ENCODE measurements at places on chromosomes 5 and 9.

DNA sequence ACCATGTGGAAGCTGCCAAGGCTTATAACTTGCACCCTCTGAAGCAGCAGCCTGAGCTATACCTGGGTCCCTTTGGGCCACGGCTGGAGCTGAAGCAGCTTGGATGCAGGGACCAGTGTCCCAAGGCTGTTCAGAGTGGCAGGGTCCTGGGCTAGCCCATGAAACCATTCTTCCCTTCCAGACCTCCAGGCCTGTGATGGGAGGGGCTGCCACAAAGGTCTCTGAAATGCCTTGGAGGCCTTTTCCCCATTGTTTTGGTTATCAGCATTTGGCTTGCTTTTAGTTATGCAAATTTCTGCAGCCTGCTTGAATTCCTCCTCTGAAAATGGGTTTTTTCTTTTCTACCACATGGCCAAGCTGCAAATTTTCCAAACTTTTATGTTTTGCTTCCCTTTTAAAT lies 433.7 kb upstream of the ACO1 start:
- DNase-seq = no peak

- no peak for DNase-seq
Measured at GRCh38 chr5:73558950-73559349, 6.5 kb downstream of the ANKRA2 start.

DNA sequence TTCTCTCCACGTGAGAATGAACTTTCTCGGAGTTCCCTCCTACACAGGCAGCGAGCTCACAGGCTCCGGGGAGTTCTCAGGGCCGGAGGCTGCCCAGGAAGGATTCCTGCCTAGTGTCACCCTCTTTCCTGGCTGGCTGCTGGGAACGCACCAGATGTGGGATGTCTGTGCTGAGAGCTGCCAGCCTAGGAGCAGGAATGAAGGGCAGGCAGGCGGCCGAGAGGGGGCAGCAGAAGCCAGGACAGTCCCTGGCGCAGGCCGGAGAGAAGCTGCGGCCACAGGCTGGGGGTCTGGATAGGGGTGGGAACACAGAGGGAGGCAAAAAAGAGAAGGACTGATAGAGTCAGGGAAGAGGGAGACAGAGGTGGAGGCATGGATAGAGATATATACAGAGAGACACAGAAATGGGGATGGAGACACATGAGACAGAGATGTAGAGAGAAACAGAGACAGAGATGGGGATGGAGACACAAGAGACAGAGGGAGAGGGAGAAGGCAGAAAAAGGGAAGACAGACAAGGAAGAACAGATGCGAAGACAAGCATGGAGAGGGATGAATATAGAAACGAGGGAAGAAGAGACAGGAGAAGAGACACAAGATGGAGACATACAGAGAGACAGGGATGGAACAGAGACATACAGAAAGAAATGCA lies 25.3 kb upstream of the ENHO start:
- peak; percentile 8 for DNase-seq

GRCh38 chr9:76090909-76091308 lies 200.4 kb downstream of the PCSK5 start:
- DNase-seq = no peak

GRCh38 chr9:127209220-127209619 lies 55.4 kb upstream of the GARNL3 start:
- no peak for DNase-seq

DNA sequence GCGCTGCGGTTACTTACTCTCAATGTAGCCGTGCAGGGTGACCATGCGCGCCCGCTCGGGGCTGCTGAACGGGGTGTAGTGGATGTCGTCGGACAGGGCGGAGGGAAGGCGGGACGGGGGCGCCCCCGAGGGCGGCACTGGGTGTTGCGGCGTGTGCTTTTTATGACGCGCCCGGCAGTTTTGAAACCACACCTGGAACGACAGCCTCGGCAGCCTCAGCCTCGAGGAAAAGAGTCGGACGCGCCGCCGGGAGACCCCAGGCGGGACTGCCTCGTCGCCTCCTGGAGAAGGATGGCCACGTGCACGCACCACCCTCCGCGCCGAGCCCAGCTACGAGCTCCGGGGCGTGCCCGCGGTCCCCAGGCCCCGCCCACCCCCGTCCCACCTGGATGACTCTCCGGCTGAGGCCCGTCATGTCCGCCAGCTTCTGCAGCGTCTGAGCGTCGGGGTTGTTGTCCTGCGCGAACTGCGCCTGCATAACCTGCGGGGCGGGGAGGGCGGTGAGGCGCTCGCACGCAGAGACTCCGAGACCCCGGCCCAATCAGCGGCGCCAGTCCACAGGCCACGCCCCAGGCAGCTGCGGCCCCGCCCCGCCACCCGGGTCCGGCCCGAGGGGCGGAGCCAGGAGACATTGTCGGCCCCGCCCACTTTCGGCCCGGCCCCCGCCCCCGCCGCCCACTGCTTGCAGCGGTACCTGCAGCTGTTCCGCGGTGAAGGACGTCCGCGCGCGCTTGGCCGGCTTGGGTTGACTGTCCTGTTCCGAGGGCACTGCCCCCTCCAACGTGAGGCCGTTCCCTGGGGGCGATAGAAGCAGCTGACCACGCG lies 15.0 kb downstream of the LHX6 start:
- no peak for DNase-seq

- DNase-seq = no peak
Measured at GRCh38 chr5:128483738-128484137, 54.3 kb downstream of the FBN2 start.

DNA sequence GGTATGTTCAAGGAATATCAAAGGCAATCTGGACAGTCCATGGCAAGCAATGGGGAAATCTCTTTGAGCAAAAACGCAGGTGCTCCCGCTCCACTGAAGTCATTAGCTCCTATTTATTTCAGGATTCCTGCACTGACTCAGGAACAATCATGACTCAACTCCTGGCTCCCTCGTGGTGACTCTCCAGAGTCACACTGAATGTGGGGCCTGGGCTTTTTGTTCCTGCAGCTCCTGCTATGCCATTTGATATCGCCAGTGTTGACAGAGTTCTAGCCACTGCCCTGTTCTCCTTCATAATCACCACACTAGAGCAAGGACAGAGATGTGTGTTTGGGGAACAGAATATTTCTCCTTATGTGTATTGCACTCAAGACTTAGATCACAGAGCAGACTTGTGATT lies 187.2 kb upstream of the ZNF462 start:
- DNase-seq = no peak

DNA sequence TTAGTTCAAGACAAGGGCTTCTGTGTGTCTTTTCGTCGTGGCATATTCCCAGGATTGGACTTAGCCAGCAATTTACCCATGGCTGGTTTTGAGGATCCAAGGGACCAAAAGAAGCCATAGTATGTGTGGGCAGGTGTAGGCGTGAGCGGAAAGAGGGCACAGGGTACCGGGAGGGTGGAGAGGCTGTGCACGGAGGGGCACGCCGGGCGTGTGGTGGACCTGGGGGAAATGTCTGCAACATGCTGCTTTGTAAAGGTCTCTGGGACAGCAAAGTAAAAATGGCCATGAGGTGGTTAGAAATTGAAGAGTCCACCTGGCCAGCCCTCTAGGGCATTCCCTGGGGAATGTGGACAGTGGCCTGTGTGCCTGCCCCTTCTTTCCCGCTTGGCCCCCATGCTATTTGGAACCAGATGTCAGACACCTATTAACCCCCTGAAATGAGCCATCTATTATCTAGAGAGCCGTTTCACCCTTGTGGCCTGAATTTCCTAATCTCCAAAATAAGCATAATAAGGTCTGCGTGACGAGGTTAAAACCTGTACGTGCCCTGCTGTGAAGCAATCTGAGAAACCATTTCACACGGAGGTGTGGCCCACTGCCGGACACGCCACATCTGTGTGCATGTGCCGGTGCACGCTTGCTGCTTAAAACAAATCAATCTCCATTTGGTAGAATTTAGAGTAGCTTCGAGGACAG lies 5.1 kb downstream of the FLT4 start:
- no peak for DNase-seq

DNA sequence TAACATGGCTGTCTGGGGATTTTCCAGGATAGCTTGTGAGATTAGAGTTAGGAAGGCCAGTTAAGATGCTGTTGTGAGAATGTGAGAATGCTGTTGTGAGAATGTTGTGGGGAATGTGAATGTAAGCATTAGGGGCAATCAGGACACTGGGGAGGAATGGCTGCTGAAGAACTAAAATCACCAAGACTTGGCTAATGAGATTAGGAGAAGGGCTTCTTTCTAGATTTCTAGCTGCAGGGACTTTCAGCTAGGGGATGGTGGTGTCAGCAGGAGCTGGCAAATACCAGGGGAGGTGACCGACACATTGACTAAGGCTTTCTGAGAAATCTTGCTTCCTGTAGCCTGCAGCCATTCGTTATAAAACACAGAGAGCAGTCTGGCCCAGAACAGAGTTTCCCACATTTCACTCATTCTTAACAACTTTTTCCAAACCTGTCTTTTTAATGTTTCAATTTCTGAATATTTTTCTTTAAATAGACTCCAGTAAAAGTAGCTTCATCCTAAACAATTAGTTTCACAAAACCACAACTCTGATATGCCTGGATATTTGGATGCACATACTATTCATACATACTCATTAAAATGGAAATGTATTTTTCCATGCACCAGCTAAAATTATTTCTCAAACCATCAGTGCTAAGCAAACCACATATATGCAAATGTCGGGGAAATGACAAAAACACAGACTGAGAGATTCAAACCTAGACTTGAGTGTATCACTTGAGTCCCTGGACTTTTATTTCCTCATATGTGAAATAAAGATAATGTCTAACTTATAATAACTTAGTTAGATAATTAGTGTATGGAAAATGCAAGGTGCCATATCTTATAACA lies 89.3 kb upstream of the TNC start:
- DNase-seq = no peak

DNA sequence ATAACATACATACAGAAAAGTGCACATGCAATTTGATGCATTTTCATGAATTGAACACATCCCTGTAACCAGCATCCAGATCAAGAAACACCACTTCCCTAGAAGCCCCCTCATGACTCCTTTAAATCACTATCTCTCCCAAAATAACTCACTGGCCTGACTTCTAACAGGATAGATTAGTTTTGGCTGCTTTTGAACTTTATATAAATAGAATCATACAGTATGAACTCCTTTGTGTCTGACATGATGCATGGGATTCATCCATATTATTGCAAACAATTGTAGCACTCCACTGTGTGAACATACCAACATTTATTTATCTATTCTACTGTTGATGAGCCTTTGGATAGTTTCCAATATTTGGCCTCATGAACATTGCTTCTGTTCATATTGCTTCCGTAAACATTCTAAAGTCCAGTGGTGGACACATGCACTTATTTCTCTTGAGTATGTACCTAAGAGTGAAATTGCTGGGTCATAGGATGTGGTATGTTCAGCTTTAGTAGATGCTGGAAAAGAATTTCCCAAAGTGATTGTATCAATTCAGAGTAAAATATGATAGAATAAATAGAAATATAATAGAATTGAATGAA lies 148.7 kb upstream of the GDNF start:
- no peak for DNase-seq

DNA sequence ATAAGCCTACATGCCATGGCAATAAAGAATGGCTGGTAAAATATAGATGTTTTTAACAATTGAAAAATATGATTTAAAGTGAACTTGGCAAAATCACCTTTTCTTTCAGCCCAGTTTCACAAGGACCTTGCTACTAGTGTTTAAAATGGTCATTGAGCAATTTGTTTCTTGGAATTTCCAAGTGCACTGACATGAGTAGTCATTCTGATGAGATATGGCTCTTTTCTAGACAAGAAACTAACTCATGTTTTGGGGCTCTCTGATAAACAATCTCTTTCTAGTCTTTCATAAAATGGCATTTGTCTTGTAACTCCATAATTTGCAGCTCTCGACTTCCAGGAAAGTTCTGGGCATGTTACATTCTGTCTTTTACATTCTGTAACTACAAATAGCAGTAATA lies 176.8 kb downstream of the NR2F1-AS1 start:
- DNase-seq = no peak

- no peak for DNase-seq
Measured at GRCh38 chr5:7894860-7895259, 25.9 kb downstream of the MTRR start.

GRCh38 chr5:52864371-52864770 lies 76.7 kb downstream of the ITGA1 start:
- peak; percentile 25 for DNase-seq

DNA sequence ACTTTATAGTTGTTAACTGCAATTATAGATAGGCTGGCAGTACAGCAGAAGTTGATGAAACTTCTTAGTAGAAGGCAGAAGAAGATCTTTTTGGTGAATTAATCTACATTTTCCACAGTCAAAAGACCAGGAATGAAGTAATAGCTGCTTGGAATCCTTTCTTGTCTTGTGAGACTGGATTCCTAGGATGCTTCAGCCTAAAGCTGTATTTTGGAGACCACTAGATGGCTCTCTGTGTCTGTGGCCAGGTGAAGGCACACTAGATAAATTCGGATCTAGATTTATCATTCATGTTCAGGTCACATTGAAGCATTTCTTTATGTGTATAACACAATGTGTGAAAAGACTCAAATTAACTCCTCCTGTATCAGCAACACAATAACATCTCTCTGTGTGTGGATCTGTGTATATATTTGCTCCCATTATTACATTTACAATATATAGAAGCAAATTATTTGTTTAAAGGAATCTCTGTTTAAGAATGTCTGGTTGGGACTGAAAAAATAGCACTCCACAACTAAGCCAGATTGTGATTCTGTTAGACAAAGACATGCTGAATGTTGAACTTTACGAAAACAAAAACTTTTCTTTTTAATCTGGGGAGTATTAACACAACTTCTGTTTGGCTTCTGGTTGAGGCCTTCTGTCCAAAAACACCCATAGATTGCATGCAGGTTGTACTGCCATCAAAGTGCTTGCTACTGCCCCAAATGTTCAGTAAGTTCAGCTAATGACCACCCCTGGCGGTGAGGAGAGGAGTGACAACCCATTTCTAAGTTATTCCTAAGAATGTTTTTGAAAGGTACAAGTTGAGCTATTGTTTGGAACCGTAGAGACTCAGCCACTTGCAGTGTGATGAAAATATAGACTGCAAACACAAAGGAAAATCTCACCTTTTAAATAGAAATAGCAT lies 10.6 kb downstream of the GRIN3A start:
- DNase-seq = no peak

- no peak for DNase-seq
Measured at GRCh38 chr5:87116825-87117512, 150.7 kb upstream of the RASA1 start.

GRCh38 chr5:80149161-80149609 lies 106.7 kb downstream of the SERINC5 start:
- no peak for DNase-seq

DNA sequence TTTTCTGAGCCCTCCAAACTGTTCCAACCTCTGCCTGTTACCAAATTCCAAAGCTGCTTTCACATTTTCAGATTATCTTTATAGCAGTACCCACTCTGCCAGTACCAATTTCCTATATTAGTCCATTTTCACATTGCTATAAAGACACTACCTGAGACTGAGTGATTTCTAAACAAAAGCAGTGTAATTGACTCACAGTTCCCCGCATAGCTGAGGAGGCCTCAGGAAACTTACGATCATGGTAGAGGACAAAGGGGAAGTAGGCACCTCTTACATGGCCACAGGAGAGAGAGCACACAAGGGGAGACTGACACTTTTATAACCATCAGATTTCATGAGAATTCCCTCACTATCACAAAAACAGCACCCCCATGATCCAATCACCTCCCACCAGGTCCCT lies 105.0 kb downstream of the DTWD2 start:
- no peak for DNase-seq
